ENCODE measurements at places on chromosomes 11 and 22.

DNA sequence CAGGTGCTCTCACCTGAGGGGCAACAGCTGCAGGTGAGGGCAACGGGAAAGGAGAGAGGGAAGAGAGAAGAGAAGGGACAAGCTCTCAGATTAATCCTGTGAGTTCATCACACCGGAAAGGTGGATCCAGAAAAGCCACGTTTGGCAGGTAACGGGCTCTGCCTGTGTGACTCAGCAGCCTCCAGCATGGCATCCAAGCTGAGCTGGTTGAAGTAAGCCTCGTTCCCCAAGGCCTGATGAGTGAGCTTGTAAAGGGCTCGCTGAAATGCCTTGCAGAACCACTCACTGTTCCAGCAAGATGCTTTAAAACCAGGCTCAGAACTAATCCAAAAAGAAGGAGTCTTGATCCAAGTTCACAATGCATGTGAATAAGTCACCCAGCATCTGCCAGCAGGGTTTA is 206.9 kb upstream of the TMEM45B start:
- DNase-seq = no peak

DNA sequence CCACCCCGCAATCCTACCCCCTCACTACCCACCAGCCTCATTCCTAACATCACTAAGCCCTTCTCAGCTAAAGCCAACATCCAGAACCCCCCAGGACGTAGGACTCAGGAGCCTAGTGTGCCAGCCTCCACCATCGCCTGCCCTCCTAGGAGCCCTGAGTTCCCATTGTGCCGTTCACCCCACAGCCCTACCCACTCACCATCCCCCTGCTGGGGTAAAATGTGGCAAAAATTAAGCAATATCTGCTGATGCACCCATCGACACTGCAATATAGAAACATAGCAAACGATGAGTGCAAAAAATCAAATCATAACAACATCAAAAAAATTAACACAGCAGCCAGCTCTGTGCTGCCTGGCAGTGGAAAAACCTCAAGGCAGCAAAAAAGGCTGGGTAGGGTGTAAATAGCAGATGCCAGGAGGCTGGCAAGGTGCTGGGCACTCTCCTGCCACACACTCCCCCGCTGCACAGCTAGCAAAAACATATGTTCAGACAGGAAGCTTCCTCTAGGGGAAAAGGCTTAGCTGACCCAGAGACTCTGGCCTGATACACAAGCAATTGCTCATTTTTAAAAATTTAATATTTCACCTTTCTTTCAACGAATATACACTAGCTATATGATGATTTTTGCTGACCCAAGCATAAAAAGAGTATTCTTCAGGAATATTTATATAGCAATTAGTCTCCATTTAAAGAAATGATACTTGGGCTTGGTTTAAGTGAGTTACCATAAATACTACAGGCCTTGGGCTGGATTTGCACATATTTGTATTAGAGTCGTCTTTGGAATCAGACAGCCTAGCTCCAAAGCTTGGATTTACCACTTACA is 33.8 kb downstream of the PRDM10 start:
- no peak for DNase-seq

- DNase-seq = no peak
Observed at GRCh38 chr11:106681435-106681834, 336.8 kb downstream of the GUCY1A2 start.

GRCh38 chr11:2099516-2100349 is 39.5 kb downstream of the IGF2 start:
- DNase-seq = no peak

DNA sequence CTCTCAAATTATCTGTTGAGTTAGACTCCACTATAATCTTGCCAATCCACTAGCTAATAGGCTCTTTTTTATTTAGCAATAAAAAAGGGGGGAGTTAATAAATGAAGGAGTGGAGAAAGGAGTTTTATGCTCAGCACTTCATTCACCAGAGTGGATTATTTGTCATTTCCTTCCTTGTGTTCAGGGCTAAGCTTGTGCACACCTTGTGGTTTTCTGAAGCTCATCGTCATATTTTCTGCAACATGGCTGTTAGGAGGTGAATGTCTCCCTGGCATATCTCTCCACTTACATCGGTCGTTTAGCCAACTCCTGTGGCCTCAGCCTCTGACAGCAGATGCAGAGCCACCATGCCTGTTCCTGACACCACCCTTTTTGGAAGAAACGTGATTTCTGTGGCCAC is 83.9 kb upstream of the MTNR1B start:
- no peak for DNase-seq

- no peak for DNase-seq
Observed at GRCh38 chr11:58685973-58686722, 45.6 kb downstream of the GLYAT start.

GRCh38 chr11:59981106-59981770 is 17.4 kb downstream of the OOSP4A start:
- no peak for DNase-seq

- DNase-seq = no peak
Observed at GRCh38 chr11:46134540-46134939, 13.3 kb upstream of the PHF21A start.

- DNase-seq = no peak
Observed at GRCh38 chr11:93084727-93085505, 112.9 kb downstream of the SLC36A4 start.

DNA sequence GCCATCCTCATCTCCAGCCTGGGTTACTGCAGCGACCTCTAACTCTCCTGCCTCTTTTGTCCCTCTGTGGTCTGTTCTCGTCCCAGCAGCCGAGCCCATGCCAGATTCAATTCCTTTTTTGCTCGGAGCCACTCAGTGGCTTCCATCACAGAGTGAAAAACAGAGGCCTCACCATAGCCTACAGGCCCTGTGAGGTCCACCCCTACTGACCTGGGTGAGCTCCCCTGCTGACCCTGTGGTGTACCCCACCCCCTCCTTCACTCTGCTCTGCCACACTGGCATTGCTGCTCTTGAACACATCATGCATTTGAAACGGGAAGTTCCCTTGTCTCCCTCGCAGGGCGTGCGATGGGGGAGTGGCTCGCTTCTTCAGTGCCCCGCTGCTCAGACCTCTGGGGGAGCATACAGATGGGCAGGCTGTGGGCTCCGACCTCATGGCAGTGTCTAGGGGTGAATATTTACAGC is 2.1 kb downstream of the AIP start:
- no peak for DNase-seq

- DNase-seq = no peak
Observed at GRCh38 chr11:96203567-96204365, 139.2 kb downstream of the MAML2 start.

DNA sequence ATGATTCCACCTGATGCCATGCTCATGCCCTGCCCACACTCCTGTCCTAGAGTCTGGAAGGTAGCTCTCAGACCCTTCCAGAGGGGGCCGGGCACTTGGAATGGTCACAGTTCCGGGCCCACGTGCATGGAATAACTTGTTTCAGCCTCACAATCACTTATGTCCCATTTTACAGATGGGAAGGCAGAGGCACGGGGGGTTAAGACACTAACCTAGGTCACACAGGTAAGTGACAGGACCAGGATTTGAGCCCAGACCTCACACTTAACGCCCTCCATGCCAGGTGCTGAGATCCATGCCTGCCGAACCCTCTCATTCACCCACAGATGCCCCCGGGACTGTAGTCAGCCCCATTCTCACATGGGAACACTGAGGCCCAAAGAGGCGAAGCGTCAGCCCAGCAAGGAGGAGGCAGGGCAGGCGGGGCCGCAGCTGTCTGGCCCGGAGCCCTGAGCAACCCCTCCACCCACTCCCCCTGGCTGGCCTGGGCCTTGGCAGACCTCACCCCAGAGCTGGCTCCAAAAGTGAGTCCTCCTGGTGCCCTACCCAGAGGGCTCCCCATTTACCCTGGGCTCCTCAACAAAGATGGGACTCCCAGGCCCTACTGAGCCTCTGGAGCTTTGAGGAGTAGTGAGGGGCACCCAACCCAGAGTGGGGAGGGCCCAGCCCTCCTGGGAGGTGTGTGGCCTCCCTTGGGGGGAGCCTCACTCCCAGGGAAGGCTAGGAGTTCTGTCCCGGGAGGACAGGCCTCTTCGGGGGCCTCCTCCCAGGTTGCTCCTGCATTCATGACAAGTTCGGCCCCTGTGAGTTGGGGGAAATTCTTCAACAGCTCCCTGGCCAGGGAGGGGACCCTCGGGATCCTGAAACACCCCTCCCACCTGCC is 2.4 kb upstream of the ALDH3B1 start:
- no peak for DNase-seq

- no peak for DNase-seq
Observed at GRCh38 chr11:36034551-36035331, 90.9 kb downstream of the LDLRAD3 start.

DNA sequence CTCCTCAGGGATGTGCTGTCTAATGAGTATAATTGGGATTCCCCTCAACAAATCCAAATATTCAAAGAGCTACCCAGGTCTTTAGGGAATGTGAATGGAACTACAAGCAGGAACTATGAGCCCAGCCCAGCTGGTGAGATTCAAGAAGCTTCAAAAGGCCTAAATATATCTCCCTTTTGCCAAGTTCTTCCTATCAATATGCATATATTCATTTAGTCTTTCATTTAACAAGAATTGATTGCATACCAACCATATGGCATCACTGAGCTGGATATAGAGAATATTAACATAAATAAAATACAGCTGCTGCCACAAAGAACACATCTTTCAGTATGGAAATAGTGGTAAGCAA is 58.9 kb upstream of the PRSS23 start:
- DNase-seq = no peak

DNA sequence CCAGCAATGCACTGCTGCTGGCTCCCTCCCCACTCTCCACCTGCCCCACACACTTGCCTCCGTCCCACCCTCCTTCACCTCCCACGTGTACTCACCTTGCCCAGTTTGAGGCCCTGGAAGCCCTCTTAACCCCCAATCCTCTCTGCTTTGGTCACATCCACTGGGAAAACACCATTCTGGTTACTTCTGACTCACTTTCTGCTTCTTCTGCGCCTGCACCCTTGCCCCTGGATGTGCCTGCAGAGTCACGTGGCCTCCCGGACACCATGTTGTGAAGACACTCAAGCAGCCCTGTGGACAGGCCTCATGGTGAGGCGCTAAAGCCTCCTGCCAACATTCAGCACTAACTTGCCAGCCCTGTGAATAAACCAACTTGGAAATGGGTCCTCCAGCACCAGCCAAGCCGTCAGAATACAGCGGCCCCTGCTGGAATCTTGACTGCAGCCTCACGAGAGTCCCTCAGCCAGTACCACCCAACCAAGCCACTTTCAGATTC is 2.6 kb upstream of the NAALADL1 start:
- DNase-seq = no peak

GRCh38 chr11:130206141-130206540 is 46.6 kb downstream of the ST14 start:
- DNase-seq = no peak

GRCh38 chr11:57547854-57548377 is 10.5 kb downstream of the SMTNL1 start:
- no peak for DNase-seq

- no peak for DNase-seq
Observed at GRCh38 chr11:78304201-78304600, 113.4 kb downstream of the GAB2 start.

DNA sequence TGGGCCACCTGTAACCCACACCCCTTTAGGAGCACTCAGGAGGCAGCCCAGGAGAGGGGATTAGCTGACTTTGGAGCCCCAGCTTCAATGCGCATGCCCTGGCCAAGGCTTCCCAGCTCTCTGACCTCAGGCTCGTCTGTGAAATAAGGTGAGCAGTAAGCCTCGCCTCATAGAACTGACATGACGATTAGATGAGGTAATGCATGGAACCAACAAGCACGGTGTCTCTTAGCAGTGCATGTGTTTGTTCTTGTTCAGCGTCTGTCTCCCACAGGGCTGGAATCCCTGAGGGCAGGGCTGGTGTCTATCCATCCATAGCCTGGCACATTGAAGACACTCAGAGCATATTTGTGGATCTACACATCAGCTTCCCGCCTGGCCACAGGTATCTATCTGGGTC is 415.4 kb downstream of the MN1 start:
- DNase-seq = no peak

DNA sequence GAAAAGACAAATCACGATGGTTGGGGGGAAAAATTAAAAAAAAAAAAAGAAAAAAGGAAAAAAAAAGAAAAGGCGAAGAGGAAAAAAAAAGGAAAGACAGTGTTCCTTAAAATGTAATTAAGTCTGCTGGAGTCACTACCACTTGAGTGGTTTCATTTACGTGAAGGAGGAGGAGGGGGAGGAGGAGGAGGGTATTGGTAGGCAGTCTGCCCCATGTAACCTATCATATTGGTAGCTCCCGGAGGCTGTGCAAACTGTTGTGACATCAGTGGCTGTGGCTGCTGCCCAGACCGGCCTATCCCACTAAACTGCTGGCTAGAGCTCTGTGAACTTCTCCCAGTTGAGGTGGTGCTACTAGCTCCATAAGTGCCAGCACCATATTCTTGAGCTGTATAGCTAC is 17.9 kb downstream of the KDELR3 start:
- DNase-seq = no peak

Data from occipital lobe (tissue), 3 donors.